ENCODE measurements at places on chromosomes 11 and 22.
A peak's percentile ranks its signal among the peaks of the same experiment; 100 is the strongest.

DNA sequence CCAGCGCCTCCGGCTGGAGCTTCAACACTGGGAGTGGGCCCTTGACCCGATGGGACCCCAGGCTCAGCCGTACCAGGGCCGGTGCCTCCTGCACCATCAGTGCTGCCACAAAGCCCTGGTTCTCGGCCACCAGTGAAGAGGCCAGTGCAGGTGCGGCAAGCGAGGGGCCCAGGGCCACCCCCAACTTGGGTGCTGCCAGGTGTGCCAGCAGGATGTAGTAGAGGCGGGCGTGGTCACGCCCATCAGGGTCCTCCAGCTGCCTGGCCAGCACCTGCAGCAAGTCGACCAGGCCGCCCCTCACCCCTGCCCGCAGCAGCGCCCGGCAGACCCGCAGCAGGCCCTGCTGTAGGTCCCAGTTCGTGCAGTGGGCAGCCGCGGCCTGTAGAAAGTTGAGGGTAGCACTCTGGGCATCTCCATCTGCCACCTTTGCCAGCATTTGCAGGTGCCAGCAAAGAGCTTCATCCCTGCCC lies 2.3 kb downstream of the AP5B1 start:
- H3K36me3 ChIP-seq: peaks cover 9% of the 10 kb centered on the region
- H3K27me3 ChIP-seq: no peaks in the 10 kb centered on the region
- no peak overlapping the region for H3K27ac ChIP-seq

DNA sequence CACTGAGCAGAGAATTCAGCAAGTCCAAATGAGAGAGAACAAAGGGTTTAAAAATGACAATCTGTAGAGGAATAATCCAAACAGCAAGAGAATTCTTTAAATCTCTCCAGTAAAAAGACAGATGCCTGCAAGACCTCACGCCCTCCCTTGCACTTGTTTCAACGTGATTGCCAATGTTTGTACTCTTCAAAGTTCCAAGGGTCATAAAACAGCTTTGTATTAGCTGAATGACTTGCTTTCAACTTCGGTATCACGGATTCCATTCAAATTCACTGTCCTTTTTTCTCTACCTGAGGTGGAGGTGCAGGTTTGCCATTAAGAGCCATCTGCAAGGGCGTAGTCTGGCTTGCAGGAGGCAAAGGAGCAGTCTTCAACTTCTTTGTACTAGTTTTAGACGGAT lies 41.1 kb upstream of the CHRNA10 start:
- no peak for DNase-seq
- no peak overlapping the region for H3K27ac ChIP-seq
- H3K27me3 ChIP-seq: no peaks in the 10 kb centered on the region

- no peaks in the 10 kb centered on the region for H3K27me3 ChIP-seq
- peaks cover 7% of the 10 kb centered on the region for H3K4me1 ChIP-seq
- DNase-seq: no peak
- H3K36me3 ChIP-seq: no peaks in the 10 kb centered on the region
Measured at GRCh38 chr11:69477086-69477485, 4.4 kb upstream of the LINC01488 start.

DNA sequence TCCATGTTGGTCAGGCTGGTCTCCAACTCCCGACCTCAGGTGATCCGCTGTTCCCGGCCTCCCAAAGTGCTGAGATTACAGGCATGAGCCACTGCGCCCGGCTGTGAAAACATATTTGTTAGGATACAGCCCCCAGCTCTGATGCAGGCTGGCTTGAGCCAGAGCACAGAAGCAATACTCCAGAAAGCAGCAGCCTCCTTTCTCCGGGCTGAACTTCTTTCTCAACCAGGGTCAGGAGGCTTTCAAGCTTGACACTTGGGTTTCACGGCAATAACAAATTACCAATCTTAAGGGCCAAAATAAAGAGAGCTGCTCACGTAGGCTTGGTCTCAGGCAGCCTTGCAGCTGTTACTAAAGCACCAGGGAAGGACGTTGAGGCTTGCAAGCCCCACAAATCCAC lies 10.8 kb upstream of the CECR2 start:
- H3K36me3 ChIP-seq: no peaks in the 10 kb centered on the region
- no peaks in the 10 kb centered on the region for H3K27me3 ChIP-seq
- DNase-seq: no peak
- H3K27ac ChIP-seq: no peak overlapping the region
- H3K4me1 ChIP-seq: no peaks in the 10 kb centered on the region

DNA sequence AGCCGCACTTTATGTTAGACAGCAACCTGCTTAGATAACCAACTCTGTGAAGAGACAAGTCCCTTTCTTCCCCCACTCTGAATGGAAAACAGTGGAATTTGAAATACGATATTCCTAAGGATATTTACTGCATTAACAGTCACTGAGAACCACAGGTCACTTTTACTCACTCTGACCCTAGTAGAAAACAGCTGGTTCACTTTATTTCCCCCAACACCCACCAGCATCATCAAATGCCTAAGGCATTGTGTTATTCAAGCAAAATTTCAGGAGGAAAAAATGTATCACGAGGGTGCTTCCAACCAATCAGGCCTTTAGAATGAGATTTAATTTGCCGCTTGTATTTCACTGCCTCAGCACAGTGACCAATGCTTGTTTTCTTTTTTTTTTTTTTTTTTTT lies 1134.1 kb upstream of the CCDC90B start:
- no peak for DNase-seq
- no peak overlapping the region for H3K4me3 ChIP-seq
- no peak overlapping the region for H3K27ac ChIP-seq
- H3K27me3 ChIP-seq: no peaks in the 10 kb centered on the region
- no peaks in the 10 kb centered on the region for H3K4me1 ChIP-seq

GRCh38 chr11:24375931-24376330 lies 120.9 kb upstream of the LUZP2 start:
- no peak for DNase-seq
- no peak overlapping the region for H3K4me3 ChIP-seq
- H3K36me3 ChIP-seq: no peaks in the 10 kb centered on the region
- H3K4me1 ChIP-seq: no peaks in the 10 kb centered on the region
- no peak overlapping the region for H3K27ac ChIP-seq
- no peaks in the 10 kb centered on the region for H3K27me3 ChIP-seq

DNA sequence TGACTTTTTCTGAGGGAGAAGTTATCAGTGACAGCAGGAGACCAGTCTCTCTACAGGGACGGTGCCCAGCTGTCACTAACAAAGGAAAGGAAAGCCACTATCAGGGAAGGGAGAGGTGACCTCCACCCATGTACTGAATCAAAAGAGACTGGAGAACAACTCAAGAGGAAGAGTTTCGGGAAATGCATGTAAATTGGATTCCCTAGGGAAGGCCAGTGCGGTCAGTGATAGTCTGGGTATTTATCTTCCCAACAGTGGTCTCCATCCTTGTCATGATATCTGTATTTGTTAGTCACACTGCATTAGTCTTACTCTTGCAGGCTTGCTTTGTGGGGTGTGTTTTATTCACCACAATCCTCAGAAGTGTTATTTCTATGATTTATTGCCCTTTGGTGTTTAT lies 193.4 kb upstream of the KIRREL3 start:
- no peak overlapping the region for H3K27ac ChIP-seq
- peaks cover 16% of the 10 kb centered on the region for H3K27me3 ChIP-seq
- no peaks in the 10 kb centered on the region for H3K4me1 ChIP-seq
- H3K4me3 ChIP-seq: no peak overlapping the region
- no peak for DNase-seq
- no peaks in the 10 kb centered on the region for H3K36me3 ChIP-seq

DNA sequence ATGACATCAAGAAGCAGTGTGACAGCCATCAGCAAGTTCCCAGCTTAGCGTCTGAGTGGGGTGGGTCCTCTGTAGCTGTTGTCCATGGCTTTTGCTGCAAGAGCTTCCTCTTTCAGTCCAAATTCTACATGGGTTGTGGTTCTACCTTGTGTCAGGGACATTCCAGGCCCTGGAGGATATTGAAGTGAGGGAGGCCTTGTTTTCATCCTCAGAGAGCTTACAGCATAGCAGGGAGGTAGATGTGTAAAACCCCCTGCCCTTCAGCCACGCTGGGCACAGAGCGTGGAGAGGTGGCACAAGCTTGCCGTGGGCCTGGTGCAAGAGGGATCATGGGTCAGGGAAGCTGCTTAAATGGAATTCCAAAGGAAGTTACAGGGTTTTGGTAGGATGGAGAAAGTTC lies 93.9 kb downstream of the GRIK4 start:
- H3K27ac ChIP-seq: no peak overlapping the region
- H3K27me3 ChIP-seq: no peaks in the 10 kb centered on the region
- no peaks in the 10 kb centered on the region for H3K36me3 ChIP-seq
- DNase-seq: peak; percentile 6

- DNase-seq: no peak
- no peak overlapping the region for H3K4me3 ChIP-seq
- peaks cover 66% of the 10 kb centered on the region for H3K36me3 ChIP-seq
- H3K27me3 ChIP-seq: no peaks in the 10 kb centered on the region
- no peak overlapping the region for H3K27ac ChIP-seq
Measured at GRCh38 chr22:24054356-24054755, 43.3 kb downstream of the CABIN1 start.

- H3K4me1 ChIP-seq: no peaks in the 10 kb centered on the region
- no peaks in the 10 kb centered on the region for H3K27me3 ChIP-seq
- no peak overlapping the region for H3K27ac ChIP-seq
- peak; percentile 39 for DNase-seq
- H3K36me3 ChIP-seq: no peaks in the 10 kb centered on the region
Measured at GRCh38 chr22:42396621-42397331, 35.4 kb downstream of the NFAM1 start.

DNA sequence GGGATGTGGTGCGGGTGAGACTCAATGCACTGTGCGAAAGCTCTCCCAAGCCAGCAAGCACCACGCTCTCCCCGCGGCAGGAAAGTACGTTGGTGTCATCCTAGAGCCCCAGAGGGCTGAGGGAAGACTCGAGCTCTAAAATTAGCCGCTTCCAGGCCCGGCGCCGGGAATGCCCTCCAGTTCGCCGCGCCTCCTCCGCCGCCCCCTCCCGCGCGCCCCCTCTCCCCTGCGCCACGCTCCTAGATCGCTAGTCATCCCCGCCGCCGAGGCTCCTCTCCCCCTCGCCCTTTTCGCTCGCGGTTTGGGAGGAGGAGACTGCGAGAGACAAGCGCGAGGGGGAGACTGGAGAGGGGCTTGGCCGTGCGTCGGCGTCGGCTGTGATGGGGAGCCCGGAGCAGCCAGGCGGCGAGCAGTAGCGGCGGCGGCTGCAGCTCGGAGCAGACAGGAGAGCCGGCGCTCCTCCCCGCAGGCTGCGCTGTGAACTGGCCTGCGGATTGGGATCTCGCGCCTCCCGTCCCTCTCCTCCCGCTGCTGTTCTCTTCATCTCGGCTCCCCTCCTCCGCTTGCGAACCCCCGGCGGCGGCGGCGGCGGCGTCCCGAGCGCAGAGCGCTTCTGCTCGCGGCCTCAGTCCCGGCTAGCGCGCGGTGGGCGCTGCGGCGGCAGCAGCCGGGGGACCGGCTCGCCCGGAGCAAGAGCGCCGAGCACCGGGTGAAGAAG lies at the start of gene FAT3:
FAT3 (plus strand) TSS at position 412 of the 718 bp plus-strand sequence. CDS start 127,295 bp downstream, outside the sequence.
- no peak within 1 kb of the TSS for H3K27ac ChIP-seq
- peak; percentile 52 for DNase-seq
- H3K36me3 ChIP-seq: no peaks in the 10 kb centered on the region
- peaks cover 54% of the 10 kb centered on the region for H3K27me3 ChIP-seq

DNA sequence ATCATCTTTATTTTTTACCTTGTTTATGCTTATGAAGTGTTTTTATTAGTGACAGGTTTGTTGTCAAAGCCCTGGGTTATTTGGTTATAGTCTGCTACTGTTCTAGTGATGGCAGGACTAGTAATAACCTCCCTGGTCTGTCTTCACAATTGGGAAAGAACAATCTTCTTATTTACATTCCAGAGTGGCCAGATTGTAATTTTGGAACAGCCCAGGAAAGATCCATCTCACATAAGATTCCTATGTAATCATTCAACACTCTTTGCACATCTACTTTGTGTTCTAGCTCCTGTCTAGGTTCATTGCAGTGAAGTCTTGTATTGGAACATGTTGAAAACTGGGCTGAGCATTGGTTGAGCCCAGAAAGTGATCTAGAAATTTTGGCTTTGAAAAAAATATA lies 63.8 kb downstream of the CYB5R2 start:
- DNase-seq: no peak
- no peak overlapping the region for H3K4me3 ChIP-seq
- H3K36me3 ChIP-seq: no peaks in the 10 kb centered on the region

DNA sequence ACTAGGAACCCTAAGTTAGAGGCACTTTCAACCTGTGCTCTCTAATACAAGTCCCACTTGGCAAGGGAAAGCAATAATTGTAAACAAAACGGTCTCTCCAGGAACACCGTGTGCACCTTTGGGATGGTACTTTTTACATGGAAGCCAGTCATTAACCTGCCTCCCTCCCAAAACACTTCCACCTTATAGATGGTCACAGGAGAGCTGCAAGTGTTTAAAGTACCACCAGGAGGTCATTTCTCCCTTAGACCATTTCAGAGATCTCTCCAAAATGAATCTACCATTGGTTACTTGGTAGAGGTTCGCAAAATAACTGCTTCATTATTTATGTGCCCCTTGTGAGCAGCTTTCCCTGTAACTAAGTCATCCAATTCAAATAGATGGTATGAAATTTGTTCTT lies 375.3 kb downstream of the DYNC2H1 start:
- H3K4me1 ChIP-seq: no peaks in the 10 kb centered on the region
- H3K4me3 ChIP-seq: no peak overlapping the region
- no peak overlapping the region for H3K27ac ChIP-seq
- H3K27me3 ChIP-seq: no peaks in the 10 kb centered on the region
- no peaks in the 10 kb centered on the region for H3K36me3 ChIP-seq

Data from RWPE2 (cell line).